Endothelial cell (in vitro differentiated cells): ENCODE measurements at places on chromosomes 16 and 17. TPM values are rescaled to one million over a fixed set of nuclear protein-coding genes. Genes with fewer than 3 reads are reported as not detected.

ABI3 gene
- 15.7 TPM for total RNA-seq

ADGRG1 gene
- total RNA-seq: 2.7 TPM

FAM20A gene
- total RNA-seq: 0.44 TPM

CCL17 gene
- total RNA-seq: not detected

KRT13 gene
- not detected for total RNA-seq

EXOSC6 gene
- total RNA-seq: 25.1 TPM

CA7 gene
- not detected for total RNA-seq

DNA sequence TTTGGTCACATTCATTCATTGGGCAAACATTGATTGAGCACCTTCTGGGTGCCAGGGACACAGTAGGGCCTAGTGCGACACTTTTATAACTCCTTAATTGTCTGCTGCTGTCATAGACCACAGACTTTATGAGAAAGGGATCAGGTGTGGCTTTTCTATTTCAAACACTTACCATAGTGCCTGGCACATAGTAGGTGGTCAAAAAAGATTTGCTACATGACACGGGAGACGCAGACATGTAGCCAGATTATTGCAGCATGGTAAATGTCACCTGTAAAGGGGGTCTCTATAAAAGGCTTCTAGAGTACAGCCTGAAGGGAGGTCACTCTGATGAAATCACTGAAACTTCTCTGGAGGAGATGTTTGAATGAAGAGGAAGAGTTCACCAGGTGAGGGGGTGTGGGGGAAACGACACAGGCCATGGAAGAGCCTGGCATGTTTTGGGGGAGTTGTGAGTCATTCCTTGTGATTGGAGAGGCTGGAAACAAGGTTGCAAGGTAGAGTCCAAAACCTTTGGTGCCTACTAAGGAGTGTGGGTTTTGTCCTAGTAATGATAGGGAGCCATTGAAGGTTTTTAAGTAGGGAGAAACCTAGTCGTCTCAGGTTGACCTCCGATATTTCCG is 1.6 kb downstream of the RSAD1 start:
- H3K4me1 ChIP-seq: peaks cover 5% of the 10 kb centered on the region
- H3K4me3 ChIP-seq: peak overlapping the region; percentile 93
- H3K36me3 ChIP-seq: peaks cover 13% of the 10 kb centered on the region

DNA sequence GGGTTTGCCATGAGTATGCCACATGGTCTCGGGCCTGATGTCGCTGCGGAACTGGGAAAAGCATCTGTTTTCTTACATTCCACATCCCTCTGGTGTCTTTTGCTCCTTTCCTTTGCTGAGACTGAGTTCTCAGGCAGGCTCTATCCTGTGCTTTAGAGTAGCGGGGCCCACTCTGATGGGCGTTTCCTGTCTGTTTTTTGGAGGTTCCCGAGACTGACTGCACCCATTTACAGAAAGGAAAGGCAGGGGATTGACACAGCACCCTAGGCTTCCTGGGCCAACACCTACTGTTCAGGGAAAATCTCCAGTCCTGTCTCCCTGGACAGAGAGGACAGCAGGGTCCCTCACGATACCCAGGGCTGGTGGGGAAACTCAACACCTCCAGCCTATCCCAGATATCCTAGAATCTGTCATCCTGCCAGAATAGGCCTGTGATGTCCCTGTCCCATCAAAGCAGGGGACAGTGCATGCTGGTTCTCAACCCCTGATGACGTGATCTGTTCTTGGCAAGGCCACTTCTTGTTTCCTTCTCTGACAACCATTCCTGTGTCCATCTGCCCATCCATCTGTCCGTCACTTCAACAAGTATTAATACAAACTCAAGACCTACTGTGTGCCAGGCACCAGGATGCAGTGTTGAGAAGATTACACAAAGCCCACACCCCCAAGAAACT is 42.2 kb downstream of the ACTG1 start:
- no peak overlapping the region for H3K27ac ChIP-seq
- DNase-seq: no peak
- no peaks in the 10 kb centered on the region for H3K4me1 ChIP-seq
- H3K36me3 ChIP-seq: no peaks in the 10 kb centered on the region

DNA sequence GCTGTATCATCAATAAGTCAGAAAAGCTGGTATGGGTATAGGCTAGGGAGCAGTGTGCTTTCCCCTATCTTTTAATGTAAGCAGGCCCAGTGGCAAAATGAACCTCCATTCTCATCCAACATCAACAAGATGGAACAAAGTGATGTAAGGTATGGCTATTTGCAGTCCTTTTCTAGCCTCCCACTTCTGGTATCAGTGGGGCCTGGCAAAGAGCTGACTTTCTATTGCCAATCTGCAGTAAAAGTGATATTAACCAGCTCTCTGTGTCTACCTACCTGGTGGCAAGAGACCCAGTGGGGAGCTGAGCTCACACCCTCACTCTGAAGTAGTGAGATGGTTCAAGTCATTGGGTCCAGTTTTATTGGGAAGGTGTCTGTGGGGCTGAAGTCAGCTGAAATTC is 1492.6 kb downstream of the CDH11 start:
- no peak for DNase-seq
- no peak overlapping the region for H3K4me3 ChIP-seq
- H3K4me1 ChIP-seq: peaks cover 6% of the 10 kb centered on the region
- no peaks in the 10 kb centered on the region for H3K36me3 ChIP-seq

- no peaks in the 10 kb centered on the region for H3K36me3 ChIP-seq
- peaks cover 29% of the 10 kb centered on the region for H3K4me1 ChIP-seq
- peaks cover 5% of the 10 kb centered on the region for H3K27me3 ChIP-seq
Observed at GRCh38 chr16:87044032-87044382, 273.2 kb downstream of the C16orf95 start.

GRCh38 chr17:17900615-17901520 is 64.1 kb upstream of the SREBF1 start:
- peaks cover 5% of the 10 kb centered on the region for H3K4me1 ChIP-seq
- no peak overlapping the region for H3K27ac ChIP-seq
- no peak for DNase-seq
- H3K27me3 ChIP-seq: no peaks in the 10 kb centered on the region
- H3K4me3 ChIP-seq: no peak overlapping the region

DNA sequence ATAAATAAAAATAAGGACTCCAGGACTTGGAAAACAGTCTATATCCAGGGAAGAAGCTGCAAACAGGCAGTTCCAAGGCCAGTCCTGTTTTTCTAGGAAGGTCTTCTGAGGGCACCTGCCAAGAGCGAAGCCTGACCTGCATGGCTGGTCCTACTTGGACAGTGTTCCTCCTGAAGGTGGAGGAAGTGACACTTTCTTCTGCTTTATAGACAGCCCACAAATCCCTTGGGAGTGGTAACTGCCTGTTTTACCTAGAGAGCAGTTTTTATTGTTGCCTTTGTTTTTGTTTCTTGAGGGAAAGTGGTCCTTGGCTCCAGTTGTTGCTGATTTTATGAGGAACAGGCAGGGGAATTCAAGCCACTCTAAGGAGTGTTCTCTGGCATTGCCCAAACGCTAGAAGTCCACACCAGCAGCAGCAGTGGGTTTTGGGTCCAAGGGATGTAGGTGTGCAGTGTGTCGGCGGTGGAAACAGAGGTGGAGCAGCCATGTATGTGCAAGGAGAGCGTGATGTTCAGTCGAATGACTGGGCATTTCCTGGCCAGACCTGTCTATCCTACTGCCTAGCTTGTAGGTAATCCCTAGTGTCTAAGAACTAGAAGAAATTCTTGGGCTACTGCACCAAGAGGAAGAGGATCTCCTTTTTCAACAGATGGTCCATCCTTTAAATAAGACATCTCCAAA is 35.3 kb downstream of the LDHD start:
- H3K4me3 ChIP-seq: no peak overlapping the region
- peak overlapping the region; percentile 67 for H3K27ac ChIP-seq
- H3K4me1 ChIP-seq: peaks cover 61% of the 10 kb centered on the region
- peaks cover 12% of the 10 kb centered on the region for H3K27me3 ChIP-seq

DNA sequence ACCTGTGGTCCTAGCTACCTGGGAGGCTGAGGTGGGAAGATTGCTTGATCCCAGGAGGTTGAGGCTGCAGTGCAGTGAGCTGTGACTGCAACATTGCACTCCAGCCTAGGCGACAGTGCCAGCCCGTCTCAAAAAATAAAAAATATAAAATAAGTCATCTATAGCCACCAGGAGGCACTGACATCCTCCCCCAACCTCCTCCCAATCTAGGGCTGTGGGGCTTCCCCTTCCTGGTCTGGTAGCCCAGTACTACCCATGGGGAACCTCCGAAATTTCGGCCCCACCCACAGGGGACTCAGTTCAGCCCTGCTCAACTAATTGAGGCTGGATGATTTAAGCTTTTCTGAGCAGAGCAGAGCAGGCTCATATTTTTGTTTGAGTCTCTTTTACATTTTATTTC is 3.2 kb downstream of the ZSCAN10 start:
- peaks cover 13% of the 10 kb centered on the region for H3K27me3 ChIP-seq
- H3K4me3 ChIP-seq: no peak overlapping the region
- H3K36me3 ChIP-seq: peaks cover 9% of the 10 kb centered on the region
- no peak overlapping the region for H3K27ac ChIP-seq

DNA sequence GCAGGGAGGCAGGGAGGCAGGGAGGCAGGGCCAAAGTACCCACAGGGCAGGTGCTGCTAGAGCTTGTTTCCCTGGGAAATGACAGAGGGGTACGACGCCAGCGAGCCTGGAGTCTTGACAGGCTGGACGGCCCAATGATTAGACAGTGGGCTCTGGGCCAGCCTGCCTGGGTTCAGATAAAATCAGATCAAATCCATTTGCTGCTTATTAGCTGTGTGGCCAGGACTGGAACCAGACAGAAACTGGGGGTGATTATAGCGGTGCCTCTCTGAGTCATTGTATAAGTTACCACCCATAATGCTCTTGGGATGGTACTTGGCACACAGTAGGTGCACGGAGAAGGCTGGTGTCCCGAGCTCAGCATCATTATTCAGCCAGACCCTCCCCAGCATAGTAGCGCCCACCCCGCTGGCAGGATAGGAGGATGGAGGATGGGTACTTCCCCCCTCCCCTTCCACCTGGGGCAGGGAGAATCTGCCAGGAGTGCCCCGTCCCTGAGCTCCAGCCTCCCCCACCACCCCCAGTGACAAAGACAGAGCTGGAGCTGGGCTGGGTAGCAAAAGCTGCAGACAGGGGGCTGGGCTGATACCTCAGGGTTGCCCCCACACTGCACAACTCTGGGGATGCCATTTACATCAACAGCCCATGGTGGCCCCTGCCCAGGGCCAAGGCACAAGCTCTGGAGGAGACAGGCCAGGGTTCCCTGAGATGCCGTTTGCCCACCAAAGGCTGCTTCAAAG is 77.6 kb upstream of the TNRC6C start:
- no peak overlapping the region for H3K27ac ChIP-seq
- H3K4me1 ChIP-seq: no peaks in the 10 kb centered on the region
- no peak for DNase-seq
- H3K4me3 ChIP-seq: no peak overlapping the region

DNA sequence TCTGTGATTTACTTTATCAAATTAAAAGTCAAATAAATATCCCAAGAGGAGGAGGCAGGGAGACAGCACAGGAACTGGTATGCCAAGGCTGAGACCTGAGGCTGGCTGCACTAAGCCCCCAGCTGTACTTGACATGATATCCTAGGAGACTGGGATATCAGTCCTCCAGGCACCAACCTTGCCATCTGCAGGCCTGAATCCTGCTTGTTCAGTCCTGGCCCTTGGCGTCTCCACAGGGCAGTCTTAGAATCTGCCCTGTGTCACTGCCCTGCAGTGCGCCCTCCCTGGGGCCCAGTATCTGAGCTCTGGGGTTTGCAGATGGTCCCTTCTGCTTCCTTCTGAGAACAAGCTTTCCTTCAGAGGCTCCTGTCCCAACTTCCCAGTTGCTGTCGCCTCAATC is 75.9 kb downstream of the HS3ST3A1 start:
- peaks cover 18% of the 10 kb centered on the region for H3K4me1 ChIP-seq
- peaks cover 4% of the 10 kb centered on the region for H3K27me3 ChIP-seq
- no peaks in the 10 kb centered on the region for H3K36me3 ChIP-seq
- H3K4me3 ChIP-seq: no peak overlapping the region
- peak; percentile 33 for DNase-seq
- H3K27ac ChIP-seq: peak overlapping the region; percentile 81

GRCh38 chr17:82888583-82889495 is 49.0 kb upstream of the ZNF750 start:
- peaks cover 39% of the 10 kb centered on the region for H3K36me3 ChIP-seq
- H3K27me3 ChIP-seq: peaks cover 22% of the 10 kb centered on the region
- H3K4me3 ChIP-seq: no peak overlapping the region
- H3K27ac ChIP-seq: no peak overlapping the region
- no peak for DNase-seq

DNA sequence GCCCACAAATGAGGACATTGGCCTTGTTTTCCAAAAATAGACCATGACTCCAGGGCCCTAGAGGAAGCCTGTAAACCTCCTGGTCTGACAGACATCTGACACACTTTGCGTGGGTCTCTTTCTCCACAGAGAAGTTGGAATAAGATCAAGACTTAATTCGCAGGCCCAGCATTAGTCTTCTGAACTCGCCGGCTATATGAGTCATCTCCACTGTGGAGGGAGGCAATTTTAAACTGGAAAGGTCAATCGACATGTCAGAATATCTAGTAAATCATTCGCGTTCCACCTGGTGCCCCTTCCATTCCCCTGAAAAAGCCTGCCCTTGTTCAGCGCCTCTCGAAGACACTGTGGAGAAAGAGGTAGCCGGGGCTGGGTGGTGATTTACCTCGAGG is 140.1 kb downstream of the CLEC16A start:
- peaks cover 22% of the 10 kb centered on the region for H3K36me3 ChIP-seq
- H3K27ac ChIP-seq: peak overlapping the region; percentile 7
- H3K4me3 ChIP-seq: no peak overlapping the region
- H3K27me3 ChIP-seq: peaks cover 2% of the 10 kb centered on the region

GRCh38 chr16:57273359-57273758 is 11.1 kb downstream of the PLLP start:
- no peaks in the 10 kb centered on the region for H3K4me1 ChIP-seq
- no peak for DNase-seq
- no peak overlapping the region for H3K27ac ChIP-seq
- H3K27me3 ChIP-seq: peaks cover 6% of the 10 kb centered on the region

- H3K4me3 ChIP-seq: no peak overlapping the region
- no peaks in the 10 kb centered on the region for H3K36me3 ChIP-seq
- peaks cover 6% of the 10 kb centered on the region for H3K27me3 ChIP-seq
Observed at GRCh38 chr17:57670769-57671569, 74.1 kb downstream of the CCDC182 start.

GRCh38 chr16:66563574-66564334 is 2.5 kb upstream of the CMTM1 start:
- H3K4me3 ChIP-seq: no peak overlapping the region
- no peak for DNase-seq
- H3K27ac ChIP-seq: no peak overlapping the region
- no peaks in the 10 kb centered on the region for H3K27me3 ChIP-seq

- H3K36me3 ChIP-seq: peaks cover 4% of the 10 kb centered on the region
- DNase-seq: no peak
- no peak overlapping the region for H3K27ac ChIP-seq
- peaks cover 13% of the 10 kb centered on the region for H3K27me3 ChIP-seq
- no peaks in the 10 kb centered on the region for H3K4me1 ChIP-seq
Observed at GRCh38 chr16:1265090-1265630, 9.3 kb downstream of the TPSD1 start.

GRCh38 chr16:80931801-80932707 is 74.6 kb downstream of the CMC2 start:
- H3K27me3 ChIP-seq: peaks cover 13% of the 10 kb centered on the region
- peaks cover 10% of the 10 kb centered on the region for H3K4me1 ChIP-seq
- no peak overlapping the region for H3K27ac ChIP-seq

GRCh38 chr17:7714721-7715594 is 2.6 kb upstream of the DNAH2 start:
- peak overlapping the region; percentile 25 for H3K4me3 ChIP-seq
- peaks cover 41% of the 10 kb centered on the region for H3K4me1 ChIP-seq
- peaks cover 11% of the 10 kb centered on the region for H3K27me3 ChIP-seq
